Foreskin fibroblast (primary cell): ENCODE measurements at places on chromosomes 4 and X.

DNA sequence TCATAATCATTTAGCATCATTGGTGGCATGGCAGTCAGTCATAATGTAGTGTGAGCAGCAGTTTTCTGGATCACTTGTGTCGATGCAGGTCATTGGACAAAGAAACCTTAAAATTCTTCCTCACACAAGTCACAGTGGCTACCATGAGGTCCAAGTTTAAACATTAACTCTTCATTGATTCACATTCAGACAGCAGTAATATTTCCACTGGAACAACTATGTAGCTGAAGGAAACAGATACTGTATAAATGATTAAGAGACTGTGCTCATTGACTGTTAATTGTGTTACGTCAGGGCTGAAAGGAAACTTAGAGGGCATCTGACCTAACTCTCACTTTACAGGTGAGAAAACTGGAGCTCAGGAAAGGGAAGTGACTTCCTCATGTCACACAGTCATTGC lies 261.8 kb downstream of the KLHL13 start:
- DNase-seq, result no peak

DNA sequence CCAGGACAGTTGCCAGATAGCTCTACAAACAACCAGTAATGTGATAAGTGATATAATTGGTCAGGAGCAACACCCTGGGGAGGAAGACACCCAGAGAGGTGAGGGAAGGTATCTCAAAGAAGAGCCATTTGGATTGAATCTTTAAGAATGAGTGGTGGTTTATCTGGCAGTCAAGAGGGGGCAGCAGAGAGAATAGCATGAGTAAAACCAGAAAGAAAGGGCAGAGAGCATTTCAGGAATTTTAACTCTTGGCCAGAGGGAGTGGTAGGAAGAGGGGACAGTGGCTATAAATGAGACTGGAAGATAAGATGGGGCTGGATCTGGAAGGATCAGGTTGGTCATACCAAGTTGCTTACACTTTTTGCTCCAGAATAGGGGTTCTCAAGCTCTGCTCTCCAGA lies 5.9 kb upstream of the SEPTIN6 start:
- DNase-seq, result peak; percentile 46

- no peak for DNase-seq
Observed at GRCh38 chr4:1338752-1339414, 8.1 kb upstream of the UVSSA start.

- no peak for DNase-seq
Observed at GRCh38 chrX:107452581-107452980, 3.1 kb downstream of the FRMPD3 start.

- no peak for DNase-seq
Observed at GRCh38 chrX:150225266-150225665, 137.9 kb upstream of the MAMLD1 start.

- peak; percentile 59 for DNase-seq
Observed at GRCh38 chr4:38128478-38129459, 168.6 kb downstream of the PTTG2 start.

DNA sequence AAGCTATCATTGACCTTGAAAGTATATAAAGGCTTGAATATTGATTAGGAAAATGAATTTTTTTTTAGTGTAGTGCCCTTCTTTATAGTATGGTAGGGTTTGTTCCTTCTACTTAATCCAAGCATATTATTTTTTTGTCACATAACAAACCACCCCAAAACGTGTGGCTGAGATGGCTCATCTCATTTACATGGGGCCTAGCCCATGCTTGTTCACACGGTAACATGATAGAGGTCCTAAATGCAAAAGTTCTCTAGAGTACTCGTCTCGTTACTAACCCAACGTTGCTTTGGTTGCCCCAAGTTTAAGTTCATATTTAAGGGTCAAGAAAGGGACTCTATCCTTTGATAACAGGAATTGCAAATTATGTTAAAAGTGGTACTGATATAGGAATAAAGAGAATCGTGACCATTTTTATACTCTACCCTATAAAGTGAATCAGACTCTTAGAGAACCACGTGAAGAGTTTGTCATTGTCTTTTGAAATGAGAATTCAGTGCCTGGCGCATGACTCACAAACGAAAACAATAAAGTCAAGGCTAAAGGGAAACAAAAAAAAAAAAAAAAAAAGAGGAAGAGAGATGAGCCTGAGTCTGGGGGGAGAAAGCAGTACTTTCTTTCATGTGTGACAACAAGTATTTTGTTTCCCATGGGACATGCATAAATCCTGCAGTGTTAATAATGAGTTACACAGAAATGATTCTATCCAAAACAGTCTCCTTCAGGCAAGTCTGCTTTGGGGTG lies 402.8 kb upstream of the NWD2 start:
- DNase-seq, result no peak

DNA sequence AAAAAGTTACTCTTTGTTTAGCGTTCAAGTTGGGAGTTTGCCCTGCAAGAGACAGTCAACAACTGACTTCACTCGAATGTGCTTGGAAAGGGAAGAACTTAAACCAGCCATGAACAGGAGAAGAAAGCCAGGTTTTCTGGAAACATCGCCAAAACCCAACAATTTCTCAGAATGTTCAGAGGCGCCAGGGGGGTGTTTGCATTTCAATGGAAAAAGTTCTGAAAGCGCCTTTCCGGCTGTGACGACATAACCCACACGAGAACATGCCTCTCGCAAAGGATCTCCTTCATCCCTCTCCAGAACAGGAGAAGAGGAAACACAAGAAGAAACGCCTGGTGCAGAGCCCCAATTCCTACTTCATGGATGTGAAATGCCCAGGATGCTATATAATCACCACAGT lies 78.1 kb upstream of the ADGRA3 start:
- DNase-seq, result no peak

- no peak for DNase-seq
Observed at GRCh38 chr4:116346750-116347149, 738.6 kb downstream of the TRAM1L1 start.
